Cortex of kidney (tissue), 1 donor: ENCODE measurements at places on chromosomes 3 and 15.

GRCh38 chr3:129592381-129593131, 13.9 kb downstream of the PLXND1 start:
- DNase-seq = no peak

DNA sequence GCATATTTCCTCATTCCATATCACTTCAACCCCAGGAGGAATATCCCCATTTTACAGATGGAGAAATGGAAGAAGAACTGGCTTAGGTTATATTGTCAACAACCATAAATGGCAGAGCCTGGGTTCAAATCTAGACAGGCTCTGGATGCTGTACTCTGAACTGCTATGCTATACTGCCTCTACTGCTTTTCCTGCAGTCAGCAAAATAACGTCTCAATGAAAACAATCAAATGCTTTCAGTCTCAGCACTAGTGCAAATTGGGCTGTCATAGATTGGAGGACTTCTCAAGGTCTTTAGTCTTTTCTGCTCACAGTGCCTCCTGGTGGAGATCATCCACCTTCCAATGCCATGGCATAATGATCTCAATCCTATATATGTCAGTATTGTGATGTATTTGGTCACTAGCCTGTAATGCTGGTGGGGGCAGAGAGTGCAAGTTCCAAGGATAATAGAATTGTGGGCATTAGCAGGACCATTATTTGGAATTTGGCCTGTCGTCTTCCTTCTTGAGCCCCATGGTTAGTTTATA, 285.0 kb downstream of the CLSTN2 start:
- no peak for DNase-seq

- DNase-seq = no peak
Observed at GRCh38 chr15:42110367-42110766, 16.0 kb upstream of the PLA2G4D start.

GRCh38 chr15:58433597-58434333, 2.0 kb downstream of the LIPC start:
- DNase-seq = no peak

- DNase-seq = no peak
Observed at GRCh38 chr15:51298620-51299019, 39.8 kb downstream of the CYP19A1 start.

GRCh38 chr15:48708641-48709040, 63.1 kb upstream of the FBN1 start:
- no peak for DNase-seq

DNA sequence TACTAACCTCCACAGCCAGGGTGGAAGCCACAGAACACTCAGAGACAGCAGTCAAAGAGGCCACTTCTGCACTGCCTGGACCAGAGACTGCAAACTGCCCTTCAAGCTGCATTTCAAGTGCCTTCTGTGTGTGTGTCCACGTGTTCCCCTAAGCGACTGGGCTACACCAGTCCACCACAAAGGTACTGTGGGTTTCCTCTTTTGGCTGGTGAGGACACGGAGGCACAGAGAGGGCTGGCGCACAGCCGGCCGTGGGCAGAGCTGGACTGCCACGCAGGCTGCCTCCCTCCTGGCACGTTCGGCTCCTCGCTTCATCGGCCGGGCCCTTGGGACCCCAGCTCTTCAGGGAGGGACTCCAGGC, 60.9 kb downstream of the MGLL start:
- DNase-seq = no peak

- DNase-seq = no peak
Observed at GRCh38 chr3:126338790-126339288, 18.4 kb downstream of the KLF15 start.

DNA sequence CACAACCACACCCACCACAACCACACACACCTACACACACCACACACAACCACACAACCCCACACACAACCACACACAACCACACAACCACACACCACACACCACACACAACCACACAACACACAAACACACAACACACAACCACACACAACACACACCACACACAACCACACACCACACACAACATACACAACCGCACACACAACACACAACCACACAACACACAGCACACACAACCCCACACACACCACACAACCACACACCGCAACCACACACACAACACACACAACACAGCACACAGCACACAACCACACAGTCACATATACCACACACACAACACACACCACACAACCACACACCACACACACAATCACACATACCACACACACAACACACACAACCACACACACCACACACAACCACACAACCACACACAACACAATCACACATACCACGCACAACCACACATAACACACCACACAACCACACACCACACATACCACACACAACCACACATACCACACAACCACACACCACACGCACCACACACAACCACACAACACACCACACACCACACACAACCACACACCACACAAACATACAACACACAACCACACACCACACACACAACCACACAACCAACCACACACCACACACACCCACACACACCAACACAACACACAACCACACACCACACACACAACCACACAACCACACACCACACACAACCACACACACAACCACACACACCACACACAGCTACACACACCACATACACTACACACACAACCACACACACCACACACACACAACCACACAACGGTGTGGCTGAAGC, 23.7 kb downstream of the CPN2 start:
- no peak for DNase-seq

DNA sequence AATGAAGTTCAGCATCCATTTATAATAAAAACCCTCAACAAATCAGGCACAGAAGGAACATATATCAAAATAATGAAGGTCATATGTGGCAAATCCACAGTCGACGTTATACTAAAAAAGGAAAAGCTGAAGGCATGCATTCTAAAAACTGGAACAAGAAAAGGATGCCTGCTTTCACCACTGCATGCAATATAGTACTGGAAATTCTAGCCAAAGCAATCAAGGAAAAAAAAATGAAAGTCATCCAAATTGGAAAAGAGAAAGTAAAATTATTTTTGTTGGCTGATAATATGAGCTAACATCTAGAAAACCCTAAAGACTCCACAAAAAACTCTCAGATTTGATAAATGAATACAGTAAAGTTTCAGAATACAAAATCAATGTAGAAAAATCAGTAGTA, 1123.2 kb downstream of the TBL1XR1 start:
- DNase-seq = no peak

DNA sequence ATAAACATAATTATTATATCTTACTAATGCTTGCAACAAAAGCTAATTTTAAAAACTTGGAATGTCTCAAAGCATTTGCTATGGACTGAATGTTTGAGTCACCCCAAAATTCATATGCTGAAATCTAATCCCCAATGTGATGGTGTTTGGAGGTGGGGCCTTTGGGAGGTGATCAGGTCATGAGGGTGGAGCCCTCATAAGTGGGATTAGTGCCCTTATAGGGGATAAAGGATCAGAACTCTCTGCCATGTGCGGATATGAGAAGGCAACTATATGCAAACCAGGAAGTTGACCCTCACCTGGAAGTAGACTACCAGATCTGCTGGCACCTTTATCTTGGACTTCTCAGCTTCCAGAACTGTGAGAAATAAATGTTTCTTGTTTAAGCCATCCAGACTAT, 137.7 kb downstream of the LIPC start:
- no peak for DNase-seq

DNA sequence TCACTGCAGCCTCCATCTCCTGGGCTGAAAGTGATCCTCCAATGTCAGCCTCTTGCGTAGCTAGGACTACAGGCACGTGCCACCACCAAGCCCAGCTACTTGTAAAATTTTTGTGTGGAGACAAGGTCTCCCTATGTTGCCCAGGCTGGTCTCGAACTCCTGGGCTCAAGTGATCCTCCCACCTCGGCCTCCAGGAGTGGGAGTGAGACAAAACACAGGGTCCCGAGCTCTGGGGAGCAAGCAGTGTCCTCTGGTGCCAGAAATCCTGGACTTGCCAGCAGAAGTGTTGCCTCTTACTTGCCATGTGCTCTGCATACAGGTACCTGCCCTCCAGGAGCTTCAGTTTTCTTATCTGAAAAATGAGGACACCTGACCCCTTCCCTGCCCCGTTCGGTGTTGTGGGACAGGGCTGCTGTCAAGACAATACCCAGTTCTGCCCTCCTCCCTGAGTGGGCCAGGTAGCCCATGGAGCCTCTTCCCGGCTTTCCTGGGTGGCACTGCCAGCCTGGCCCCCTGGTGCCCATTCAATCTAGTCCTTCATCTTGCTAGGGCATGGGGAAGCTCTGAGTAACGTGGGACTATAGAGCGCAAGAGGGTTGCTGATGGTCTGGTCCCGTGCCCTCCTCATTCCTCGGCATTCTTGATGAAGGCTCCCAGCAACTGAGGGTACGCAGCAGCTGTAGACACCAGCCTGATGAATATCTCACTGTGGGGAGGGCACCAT, 164.6 kb downstream of the GOLGA6L4 start:
- DNase-seq = no peak

- DNase-seq = no peak
Observed at GRCh38 chr15:52491472-52491871, 37.2 kb downstream of the MYO5A start.

DNA sequence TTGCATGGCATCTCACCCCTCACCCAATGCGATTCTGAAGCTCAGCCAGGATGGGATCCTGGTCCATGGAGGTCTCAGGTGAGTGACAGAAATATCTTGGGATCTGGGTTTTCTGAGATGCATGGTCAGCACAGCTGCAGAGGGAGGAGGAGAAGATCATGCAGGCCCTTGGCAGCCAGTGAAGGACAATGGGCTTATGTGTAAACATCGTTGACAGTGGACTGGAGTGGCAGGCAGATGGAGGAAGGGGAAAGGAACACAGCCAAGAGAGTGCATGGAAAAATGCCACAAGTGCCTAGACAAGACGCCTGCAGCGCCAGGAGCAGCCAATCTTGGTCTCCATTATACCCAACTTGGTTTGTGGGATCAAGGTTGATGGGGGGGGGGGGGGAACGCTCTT, 347.9 kb downstream of the MCTP2 start:
- DNase-seq = no peak

DNA sequence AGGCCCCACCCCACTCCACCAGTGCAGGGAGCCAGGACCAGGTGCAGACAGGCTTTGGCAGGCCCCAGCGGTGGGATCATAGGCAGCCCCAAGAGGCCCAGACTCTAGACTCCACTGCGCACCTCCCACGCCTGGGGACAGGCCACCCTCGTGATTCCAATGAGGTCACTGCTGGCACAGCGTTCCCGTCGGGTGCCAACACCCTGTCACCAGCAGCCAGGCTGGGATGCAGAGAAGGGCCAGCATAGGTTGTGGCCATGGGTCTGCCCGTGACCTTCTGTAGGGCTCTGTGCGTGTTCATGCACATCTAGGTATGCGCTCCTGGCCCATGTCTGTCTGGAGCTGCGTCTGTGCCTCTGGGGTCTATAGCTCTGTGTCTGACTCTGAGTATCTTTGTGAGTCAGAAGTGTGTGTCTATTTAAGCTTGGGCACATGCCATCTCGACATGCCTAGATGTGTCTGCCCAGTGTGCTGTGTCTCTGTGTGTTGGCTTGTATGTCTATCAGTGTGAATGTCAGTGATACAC, 13.0 kb downstream of the VIPR1 start:
- DNase-seq = no peak

GRCh38 chr3:169945313-169945712, 21.3 kb upstream of the SEC62 start:
- DNase-seq = no peak

GRCh38 chr3:26588931-26589330, 33.6 kb upstream of the LRRC3B start:
- DNase-seq = no peak

DNA sequence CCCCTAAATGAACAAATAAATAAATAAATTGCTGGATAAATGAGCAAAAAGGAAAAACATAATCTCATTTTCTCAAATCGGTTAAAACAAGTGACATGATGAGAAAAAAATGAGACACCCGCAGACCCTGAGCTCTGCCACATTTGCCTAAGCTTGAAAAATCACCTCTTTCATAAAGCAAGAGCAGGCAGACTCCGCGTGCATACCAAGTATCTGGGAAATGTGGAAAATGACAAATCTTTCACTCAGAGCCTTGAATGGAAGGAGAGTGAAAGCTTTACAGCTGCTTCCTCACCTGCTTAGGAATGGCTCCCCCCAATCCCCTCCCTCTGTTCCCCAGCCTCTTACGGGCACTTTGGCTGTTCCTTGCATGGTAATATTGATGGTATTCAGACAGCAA, 355.5 kb upstream of the SUCLG2 start:
- no peak for DNase-seq

DNA sequence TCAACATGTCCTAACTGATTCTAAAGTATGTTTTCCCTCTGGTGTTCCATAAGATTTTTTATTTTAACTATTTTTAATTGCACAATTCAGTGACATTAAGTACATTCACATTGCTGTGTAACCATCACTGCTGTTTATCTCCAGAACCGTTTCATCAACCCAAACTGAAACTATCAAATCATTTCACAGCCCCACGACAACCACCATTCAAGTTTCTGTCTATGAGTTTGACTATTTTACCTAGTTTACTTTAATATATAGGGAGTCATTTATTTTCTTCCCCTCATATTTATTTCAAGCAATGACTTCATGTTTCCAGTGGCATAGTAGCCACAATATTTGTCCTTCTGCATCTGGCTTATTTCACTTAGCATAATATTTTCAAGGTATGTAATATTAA, 8.4 kb downstream of the RTP1 start:
- DNase-seq = no peak

- DNase-seq = no peak
Observed at GRCh38 chr3:179969525-179969924, 67.2 kb downstream of the PEX5L start.

- no peak for DNase-seq
Observed at GRCh38 chr3:17322106-17322793, 420.2 kb downstream of the TBC1D5 start.

DNA sequence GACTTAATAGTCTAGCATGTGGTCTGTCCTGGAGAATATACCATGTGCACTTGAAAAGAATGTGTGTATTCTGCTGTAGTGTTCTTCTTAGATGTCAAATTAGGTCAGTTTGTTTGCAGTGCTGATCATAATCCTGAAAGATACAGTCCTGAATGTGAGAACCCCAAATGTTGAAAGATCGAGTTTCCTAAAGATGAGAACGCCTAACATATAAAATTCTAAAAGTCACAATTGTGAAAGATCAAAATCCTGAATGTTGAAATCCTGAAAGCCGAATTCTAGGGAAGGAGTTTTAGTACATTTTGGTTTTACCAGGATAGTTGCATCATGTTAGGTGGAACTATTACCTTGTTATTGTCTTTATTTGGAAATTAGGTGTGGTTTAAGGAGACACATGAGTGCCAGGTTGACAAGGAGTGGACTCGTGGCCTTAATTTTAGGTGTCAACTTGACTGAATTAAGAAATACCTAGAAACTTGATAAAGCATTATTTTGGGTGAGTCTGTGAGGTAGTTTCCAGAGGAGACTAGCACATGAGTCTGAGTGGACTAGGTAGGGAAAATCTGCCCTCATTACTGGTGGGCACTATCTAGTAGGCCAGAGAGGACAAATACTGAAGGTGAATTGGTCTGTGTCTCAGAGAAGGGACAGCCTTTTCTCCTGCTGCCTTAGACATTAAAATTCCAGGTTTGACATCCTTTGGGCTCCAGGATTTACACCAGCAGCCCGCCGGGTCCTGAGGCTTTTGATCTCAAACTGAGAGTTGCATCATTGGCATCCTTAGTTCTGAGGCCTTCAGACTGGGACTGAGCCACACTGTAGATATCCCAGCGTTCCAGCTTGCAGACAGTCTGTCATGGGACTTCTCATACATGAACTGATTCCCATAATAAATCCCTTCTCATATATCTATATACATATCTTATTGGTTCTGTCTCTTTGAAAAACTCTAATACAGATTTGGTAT, 77.1 kb downstream of the LRRC28 start:
- DNase-seq = no peak

- no peak for DNase-seq
Observed at GRCh38 chr15:44289259-44289790, 806 bp downstream of the GOLM2 start.

GRCh38 chr15:62125773-62126172, 39.3 kb downstream of the C2CD4B start:
- no peak for DNase-seq
